ENCODE measurements at places on chromosomes 6 and 20.

GRCh38 chr20:53053595-53053994 lies 81.4 kb downstream of the TSHZ2 start:
- DNase-seq = no peak

GRCh38 chr6:18260448-18261106 lies 3.8 kb downstream of the DEK start:
- no peak for DNase-seq

DNA sequence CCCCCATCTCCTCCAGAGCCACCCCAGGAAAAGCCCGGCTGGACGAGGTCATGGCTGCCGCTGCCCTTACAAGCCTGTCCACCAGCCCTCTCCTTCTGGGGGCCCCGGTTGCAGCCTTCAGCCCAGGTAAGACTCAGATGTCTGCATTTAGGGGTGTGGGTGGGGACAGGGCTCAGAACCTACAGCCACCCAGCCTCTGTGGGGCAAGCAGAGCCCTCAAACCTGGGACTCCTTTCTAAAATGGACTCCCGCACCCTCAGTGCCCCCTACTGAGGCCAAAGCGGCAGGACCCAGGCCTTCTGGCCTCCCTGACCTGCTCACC lies 1.7 kb downstream of the SLC2A4RG start:
- DNase-seq = no peak

DNA sequence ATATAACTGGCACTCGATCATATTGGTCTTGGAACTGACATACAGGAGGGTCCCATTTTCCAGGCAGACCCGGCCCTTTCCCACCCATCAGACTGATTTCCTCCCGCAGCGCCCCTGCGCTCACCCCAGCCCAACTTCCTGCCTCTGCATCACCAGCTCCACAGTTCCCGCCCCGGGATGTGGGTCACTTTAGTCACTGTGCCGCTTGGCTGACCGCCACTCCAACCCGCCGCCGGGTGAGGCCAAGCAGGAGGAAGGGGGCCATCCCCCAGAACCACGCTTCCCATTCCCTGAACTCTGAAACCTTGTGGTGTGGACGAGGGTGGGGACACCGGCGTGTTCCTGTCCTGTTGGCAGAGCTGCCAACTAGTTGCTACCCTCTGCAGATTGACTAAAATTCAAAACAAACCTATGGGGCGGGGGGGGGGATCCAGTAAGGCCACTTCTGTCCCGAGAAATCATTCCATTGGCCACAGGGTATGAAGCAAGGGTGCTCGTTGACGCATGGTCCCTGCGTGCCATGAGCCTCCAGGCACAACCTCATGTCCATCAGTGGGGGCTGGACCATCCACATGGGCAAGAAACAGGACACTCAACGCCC lies 12.3 kb downstream of the TGM2 start:
- no peak for DNase-seq

DNA sequence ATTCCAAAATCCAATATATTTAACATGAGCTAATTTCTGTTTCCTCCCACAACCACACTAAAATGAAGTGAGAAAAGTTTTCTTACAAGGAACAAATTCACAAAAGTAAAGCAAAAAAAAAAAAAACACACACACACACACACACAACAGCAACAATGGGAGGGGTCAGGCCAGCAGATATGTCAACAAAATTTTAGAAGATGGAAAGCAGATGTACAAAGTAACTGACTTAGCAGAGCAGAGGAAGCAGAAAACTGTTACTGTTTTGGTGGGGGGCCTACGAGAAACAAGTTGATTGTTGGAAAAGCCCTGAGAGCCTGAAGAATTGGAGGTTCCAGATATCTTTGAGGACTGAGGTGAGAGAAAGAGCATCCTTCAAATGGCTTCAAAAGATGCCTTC lies 11.7 kb downstream of the EPB41L2 start:
- no peak for DNase-seq

- DNase-seq = no peak
These were observed 39.6 kb downstream of the HLA-F start for GRCh38 chr6:29762781-29763214.

DNA sequence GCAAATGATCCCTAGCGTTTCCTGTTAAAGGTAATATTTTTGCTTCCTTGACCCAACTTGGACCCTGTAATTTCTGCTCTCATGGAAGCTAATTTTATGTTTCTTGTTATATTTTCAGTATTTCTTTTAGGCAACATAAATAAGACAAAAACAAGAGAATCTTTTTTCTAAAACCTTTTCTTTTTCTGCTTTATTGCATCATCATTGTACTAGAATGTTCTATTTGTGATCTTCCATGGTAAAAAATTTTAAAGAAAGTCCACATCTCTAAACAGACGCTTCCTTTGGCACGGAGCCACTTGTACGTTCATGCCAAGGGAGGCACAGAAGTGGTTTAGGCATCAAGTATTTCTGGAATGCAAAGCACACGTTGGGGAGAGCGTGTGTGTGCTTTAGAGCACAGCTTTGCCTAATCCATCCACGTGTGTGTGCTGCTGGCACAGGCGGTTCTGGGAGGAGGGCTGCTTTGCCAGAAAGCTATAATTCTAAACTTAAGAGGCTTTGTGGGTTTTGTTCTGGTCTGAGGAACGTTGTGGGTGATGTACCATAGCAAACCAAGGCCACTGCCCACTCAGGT lies 98.3 kb downstream of the SASH1 start:
- DNase-seq = no peak
